Calu3 (cell line): ENCODE measurements at places on chromosomes 6 and 20. TPM values are rescaled to one million over a fixed set of nuclear protein-coding genes. Genes with fewer than 3 reads are reported as not detected.

Gene ANKRD66
- total RNA-seq, result not detected in 2 replicates

Gene MOXD1
- 13.2 and 13.6 TPM in 2 replicates for total RNA-seq

GRCh38 chr6:37653933-37654565, 43.6 kb downstream of the MDGA1 start:
- peaks cover 5% of the 10 kb centered on the region for H3K36me3 ChIP-seq
- H3K27me3 ChIP-seq, result peaks cover 18% of the 10 kb centered on the region
- no peak overlapping the region for H3K27ac ChIP-seq
- DNase-seq, result peak; percentile 68
- no peak overlapping the region for H3K4me3 ChIP-seq

- H3K36me3 ChIP-seq, result no peaks in the 10 kb centered on the region
- no peaks in the 10 kb centered on the region for H3K27me3 ChIP-seq
- no peak overlapping the region for H3K27ac ChIP-seq
- H3K4me1 ChIP-seq, result no peaks in the 10 kb centered on the region
- no peak for DNase-seq
Observed at GRCh38 chr6:23145781-23146180, 576.4 kb downstream of the HDGFL1 start.

DNA sequence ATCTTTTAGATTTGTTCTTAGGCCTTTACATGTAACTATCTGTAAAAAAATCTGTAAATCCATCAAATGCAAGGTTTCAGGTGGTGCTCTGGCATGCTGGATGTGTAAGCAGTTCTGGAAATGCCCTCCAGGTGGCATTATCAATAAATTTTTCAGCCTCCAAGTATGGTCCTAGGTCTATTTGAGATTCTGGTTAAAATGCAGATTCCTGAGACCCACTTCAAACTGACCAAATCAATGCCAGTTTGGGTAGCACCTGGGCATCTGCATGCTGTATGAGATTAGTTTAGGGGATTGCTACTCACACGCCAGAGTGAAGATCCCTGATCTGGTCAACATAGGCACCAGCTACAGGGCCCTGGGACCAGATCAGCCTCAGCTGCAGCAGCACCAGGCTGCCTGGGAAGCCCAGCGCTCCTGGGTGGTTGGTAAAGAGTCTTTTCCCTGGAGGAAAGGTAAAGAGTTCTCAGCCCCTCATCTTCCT, 507.3 kb upstream of the CITED2 start:
- no peak overlapping the region for H3K4me3 ChIP-seq
- H3K4me1 ChIP-seq, result peaks cover 9% of the 10 kb centered on the region
- DNase-seq, result peak; percentile 45

DNA sequence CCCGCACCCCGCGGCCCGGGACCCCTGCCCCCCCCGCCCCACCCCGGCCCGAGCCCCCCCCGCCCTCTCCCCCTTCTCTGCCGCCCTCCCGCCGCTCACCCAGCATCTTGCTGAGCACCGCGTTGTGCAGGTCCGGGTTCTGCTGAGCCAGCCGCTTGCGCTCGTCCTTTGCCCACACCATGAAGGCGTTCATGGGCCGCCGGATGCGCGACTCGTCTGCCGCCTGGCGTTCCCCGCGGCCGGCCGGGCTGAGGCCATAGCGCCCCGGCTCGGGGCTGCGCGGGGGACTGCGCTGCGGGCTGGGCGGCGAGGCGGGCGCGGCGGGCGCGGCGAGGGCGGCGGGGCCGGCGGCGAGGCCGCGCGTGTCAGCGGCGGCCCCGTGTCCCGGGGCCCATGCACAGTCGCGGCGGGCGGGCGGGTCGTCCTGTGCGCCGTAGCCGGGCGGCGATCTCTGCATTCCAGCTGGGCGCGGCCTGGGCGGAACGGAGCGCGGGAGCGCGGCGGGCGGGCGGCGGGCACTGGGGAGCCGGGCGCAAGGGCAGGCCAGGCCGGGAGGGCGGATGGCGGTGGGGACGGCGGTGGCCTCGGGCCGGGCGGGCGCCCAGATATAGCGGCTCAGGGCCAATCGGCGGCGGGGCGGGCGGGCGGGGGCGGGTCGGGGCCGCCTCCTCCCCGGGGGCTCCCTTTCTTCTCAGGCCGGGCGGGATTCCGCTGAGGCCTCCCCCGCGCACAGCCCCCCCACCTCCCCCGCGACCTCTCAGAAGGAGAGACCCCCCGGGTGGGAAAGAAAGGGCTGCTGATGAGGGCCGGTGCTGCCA, at the start of gene SOX18:
TSS of gene SOX18 (minus strand) at position 580 of the 818 bp plus-strand sequence. CDS start at position 457, 123 bp downstream.
- H3K36me3 ChIP-seq, result peaks cover 9% of the 10 kb centered on the region
- H3K4me1 ChIP-seq, result peaks cover 11% of the 10 kb centered on the region
- H3K4me3 ChIP-seq, result no peak within 1 kb of the TSS
- no peak within 1 kb of the TSS for H3K27ac ChIP-seq

GRCh38 chr6:34416877-34417371, 8.9 kb downstream of the RPS10 start:
- no peak for DNase-seq
- H3K4me3 ChIP-seq, result no peak overlapping the region
- peaks cover 77% of the 10 kb centered on the region for H3K36me3 ChIP-seq
- H3K27ac ChIP-seq, result peak overlapping the region; percentile 64
- peaks cover 52% of the 10 kb centered on the region for H3K4me1 ChIP-seq
- no peaks in the 10 kb centered on the region for H3K27me3 ChIP-seq

Gene KIFC1
- 105 and 140 TPM in 2 replicates for total RNA-seq

DNA sequence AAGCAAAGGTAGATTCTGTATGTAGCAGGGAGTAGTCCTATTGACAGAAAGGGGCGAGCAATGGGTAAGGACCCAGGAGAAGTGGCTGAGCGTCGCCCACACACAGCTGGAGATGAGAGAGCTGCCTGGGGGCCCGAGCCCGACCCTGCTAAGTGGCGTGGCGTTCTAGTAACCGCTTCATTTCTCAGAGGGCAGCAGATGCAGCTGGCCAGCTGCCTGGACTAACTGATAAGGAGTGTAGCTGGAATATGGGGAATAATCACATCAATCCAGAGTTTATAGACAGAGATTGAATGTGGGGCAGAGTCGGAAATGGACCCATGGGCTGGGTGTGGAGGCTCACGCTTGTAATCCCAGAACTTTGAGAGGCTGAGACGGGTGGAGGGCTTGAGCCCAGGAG, 64.4 kb downstream of the EZR start:
- peaks cover 31% of the 10 kb centered on the region for H3K4me1 ChIP-seq
- no peak overlapping the region for H3K4me3 ChIP-seq
- peak overlapping the region; percentile 24 for H3K27ac ChIP-seq
- no peaks in the 10 kb centered on the region for H3K27me3 ChIP-seq
- no peak for DNase-seq

GRCh38 chr6:90701146-90701781, 114.4 kb upstream of the MAP3K7 start:
- no peaks in the 10 kb centered on the region for H3K4me1 ChIP-seq
- H3K27me3 ChIP-seq, result no peaks in the 10 kb centered on the region
- H3K4me3 ChIP-seq, result no peak overlapping the region
- no peaks in the 10 kb centered on the region for H3K36me3 ChIP-seq
- peak; percentile 6 for DNase-seq
- H3K27ac ChIP-seq, result no peak overlapping the region

- H3K27me3 ChIP-seq, result peaks cover 72% of the 10 kb centered on the region
- H3K4me1 ChIP-seq, result no peaks in the 10 kb centered on the region
- H3K4me3 ChIP-seq, result no peak overlapping the region
- no peaks in the 10 kb centered on the region for H3K36me3 ChIP-seq
- no peak overlapping the region for H3K27ac ChIP-seq
Observed at GRCh38 chr20:49323622-49324238, 45.9 kb upstream of the ZNFX1 start.

DNA sequence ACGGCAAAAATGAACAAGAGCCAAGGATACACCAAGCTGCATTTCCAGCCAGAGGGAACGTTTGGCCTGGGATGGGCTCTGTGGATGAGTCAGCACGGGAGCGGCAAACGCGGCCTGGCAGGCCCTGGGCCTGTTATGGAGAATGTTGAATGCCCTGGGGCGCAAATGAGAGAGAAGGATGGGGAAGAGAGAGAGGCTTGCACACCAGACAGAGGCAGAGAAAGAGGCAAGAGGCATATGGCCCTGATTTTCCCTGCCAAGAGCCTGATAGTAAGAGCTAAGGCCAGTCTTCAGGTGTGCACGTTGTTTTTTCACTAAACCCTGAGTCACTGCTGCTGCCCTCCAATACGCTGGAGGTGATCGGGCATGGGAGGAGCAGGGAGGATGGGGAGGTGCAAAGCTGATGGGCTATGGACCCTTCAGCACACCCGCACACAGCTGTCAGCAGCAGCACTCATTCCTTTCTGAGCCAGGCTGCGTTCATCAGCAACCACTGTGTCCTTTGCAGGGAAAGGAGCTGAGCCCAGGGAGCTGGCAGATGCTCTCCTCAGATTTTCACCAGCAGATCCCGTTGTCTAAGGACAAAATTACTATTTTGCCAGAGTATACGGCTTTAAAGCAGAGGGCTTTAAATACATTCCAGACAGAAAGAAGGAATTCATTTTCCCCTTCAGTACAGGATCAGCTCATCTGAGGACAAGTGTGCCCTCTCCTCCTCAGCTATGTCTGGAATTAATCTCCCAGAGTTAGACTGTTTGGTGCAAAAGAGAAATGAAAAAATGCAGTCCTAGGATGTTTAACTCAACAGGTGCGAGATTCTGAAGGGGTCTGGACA, 61.7 kb upstream of the SLC22A23 start:
- peak; percentile 43 for DNase-seq
- peaks cover 21% of the 10 kb centered on the region for H3K4me1 ChIP-seq
- peaks cover 18% of the 10 kb centered on the region for H3K27me3 ChIP-seq
- no peaks in the 10 kb centered on the region for H3K36me3 ChIP-seq
- H3K4me3 ChIP-seq, result no peak overlapping the region
- no peak overlapping the region for H3K27ac ChIP-seq

GRCh38 chr6:145263778-145264211, 471.5 kb downstream of the EPM2A start:
- no peak for DNase-seq
- H3K27ac ChIP-seq, result no peak overlapping the region
- no peaks in the 10 kb centered on the region for H3K4me1 ChIP-seq
- no peak overlapping the region for H3K4me3 ChIP-seq

- no peak overlapping the region for H3K4me3 ChIP-seq
- DNase-seq, result no peak
- H3K27ac ChIP-seq, result peak overlapping the region; percentile 99
- H3K36me3 ChIP-seq, result peaks cover 43% of the 10 kb centered on the region
- H3K27me3 ChIP-seq, result no peaks in the 10 kb centered on the region
Observed at GRCh38 chr6:158865769-158866168, 46.6 kb upstream of the EZR start.

- no peaks in the 10 kb centered on the region for H3K27me3 ChIP-seq
- DNase-seq, result no peak
- H3K4me1 ChIP-seq, result no peaks in the 10 kb centered on the region
- H3K36me3 ChIP-seq, result peaks cover 2% of the 10 kb centered on the region
- no peak overlapping the region for H3K4me3 ChIP-seq
Observed at GRCh38 chr6:30265181-30265580, 52.0 kb upstream of the TRIM26 start.

- DNase-seq, result no peak
- H3K36me3 ChIP-seq, result no peaks in the 10 kb centered on the region
- no peaks in the 10 kb centered on the region for H3K27me3 ChIP-seq
- H3K4me3 ChIP-seq, result no peak overlapping the region
Observed at GRCh38 chr6:98579941-98580340, 254.4 kb upstream of the POU3F2 start.

- no peak for DNase-seq
- H3K4me1 ChIP-seq, result no peaks in the 10 kb centered on the region
- H3K36me3 ChIP-seq, result no peaks in the 10 kb centered on the region
- H3K27me3 ChIP-seq, result peaks cover 6% of the 10 kb centered on the region
Observed at GRCh38 chr6:73323323-73323722, 30.8 kb downstream of the DPPA5 start.

- no peak overlapping the region for H3K4me3 ChIP-seq
- H3K4me1 ChIP-seq, result peaks cover 8% of the 10 kb centered on the region
Observed at GRCh38 chr6:19759117-19759880, 77.9 kb upstream of the ID4 start.

DNA sequence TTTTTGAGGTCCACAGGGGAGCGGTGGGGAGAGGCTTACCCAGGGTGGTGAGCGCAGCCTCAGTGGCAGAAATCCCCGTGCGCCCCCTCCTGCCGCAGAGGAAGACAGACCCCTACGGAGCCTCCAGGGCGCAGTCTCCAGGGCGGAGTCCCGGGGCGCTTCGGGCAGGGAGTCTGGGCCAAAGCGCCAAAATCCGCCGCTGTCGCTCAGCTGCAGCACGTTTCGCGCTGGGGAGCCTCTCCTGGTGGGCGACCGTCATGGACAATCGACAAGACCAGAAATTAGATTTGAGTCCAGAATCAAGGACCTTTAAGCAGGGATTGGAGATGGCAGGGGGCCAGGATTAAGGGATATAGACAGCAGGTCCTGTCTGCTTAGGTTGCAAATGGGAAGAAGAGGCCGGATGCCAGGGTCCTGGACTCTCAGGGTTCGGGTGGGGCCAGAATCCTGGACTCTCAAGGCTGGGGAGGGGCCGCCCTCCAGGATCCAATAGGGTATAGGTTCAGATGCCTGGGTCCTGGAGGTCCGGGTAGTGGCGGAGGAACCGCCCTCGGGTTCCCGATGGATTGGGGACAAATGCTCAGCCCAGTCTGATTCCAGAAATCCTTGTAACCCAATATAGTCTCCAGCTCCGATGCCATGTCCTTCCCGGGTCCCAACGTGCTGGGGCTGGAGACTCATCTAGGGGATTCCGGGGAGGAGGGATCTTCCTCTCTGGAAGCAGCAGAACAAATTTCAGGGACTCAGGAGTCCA, 7.9 kb upstream of the HLA-E start:
- no peak overlapping the region for H3K27ac ChIP-seq
- H3K36me3 ChIP-seq, result peaks cover 5% of the 10 kb centered on the region
- peak overlapping the region; percentile 60 for H3K4me3 ChIP-seq
- H3K4me1 ChIP-seq, result peaks cover 23% of the 10 kb centered on the region
- H3K27me3 ChIP-seq, result peaks cover 66% of the 10 kb centered on the region

DNA sequence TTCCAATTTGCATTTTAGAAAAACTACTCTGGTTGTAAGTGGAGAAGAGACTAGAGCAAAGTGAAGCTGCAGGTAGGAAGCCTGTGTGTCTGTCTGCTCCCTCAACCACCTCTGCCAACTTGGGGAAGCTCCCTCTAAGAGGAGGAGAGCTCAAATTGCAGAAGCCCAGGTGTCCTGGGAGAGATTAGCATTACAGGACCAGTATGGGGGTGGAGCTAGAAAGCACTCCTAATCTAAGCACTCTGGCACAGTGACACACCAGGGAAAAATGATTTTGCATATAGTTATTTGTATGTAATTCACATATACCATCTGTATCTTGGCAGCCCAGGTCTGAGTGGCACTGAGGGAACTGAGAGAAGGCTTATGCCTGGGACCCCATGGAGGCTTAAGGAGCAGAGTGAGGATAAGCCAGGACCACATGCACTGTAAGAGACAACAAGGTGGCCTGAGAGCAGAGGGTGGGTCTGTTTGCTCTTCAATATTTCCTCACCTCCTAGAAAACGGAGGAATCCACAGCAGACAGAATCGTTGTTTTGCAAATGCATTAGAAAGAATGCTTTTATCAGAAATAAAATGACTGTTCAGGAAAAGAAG, 13.6 kb downstream of the GSTA2 start:
- H3K4me1 ChIP-seq, result no peaks in the 10 kb centered on the region
- H3K27me3 ChIP-seq, result peaks cover 83% of the 10 kb centered on the region
